Gastrocnemius medialis (tissue), 4 donors: ENCODE measurements at places on chromosomes 2 and 18. TPM values are rescaled to one million over a fixed set of nuclear protein-coding genes. Genes with fewer than 3 reads are reported as not detected.

Gene ZC3H6
- total RNA-seq: 15.1 TPM

Gene CTLA4
- total RNA-seq: not detected

Gene UCN
- total RNA-seq: not detected

Gene PDCD1
- not detected for total RNA-seq

Gene DES
- 28,635 TPM for total RNA-seq

Gene DSG1
- total RNA-seq: not detected

GRCh38 chr2:20050104-20050645 is 1.3 kb downstream of the LAPTM4A start:
- no peaks in the 10 kb centered on the region for H3K27me3 ChIP-seq
- peak overlapping the region; percentile 100 for H3K4me3 ChIP-seq
- H3K27ac ChIP-seq: peak overlapping the region; percentile 95
- no peak for DNase-seq
- no peaks in the 10 kb centered on the region for H3K36me3 ChIP-seq
- H3K4me1 ChIP-seq: peaks cover 42% of the 10 kb centered on the region

DNA sequence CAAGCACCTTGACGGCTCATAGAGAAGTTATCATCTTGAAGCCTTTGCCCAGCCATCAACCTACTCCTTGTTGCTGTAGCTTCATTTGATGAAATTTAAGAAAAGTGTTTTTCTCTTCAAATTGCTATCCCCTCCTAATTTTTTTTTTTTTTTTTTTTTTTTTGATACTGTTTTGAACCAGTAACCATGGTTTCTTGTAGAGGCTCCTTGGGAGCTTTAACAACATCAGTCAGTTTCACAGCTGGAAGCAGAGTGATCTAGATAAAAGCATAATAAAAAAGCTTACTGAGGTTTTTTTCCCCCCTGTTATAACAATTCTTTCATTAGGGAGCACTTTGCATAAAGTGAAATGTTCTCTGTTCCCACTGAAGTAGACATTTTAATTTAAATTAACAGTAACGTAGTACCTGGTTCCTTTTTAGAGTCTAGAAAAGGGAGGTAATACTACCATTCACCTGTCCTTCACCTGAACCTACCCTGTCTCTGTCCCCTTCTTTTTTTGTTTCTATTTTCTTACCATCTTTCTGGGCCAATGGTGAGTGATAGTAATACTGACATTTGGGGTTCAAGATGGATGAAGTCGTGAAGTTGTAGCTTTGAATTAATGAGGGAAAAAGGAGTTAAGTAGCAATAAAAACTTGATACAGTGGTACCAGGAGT is 101.5 kb downstream of the NCOA1 start:
- no peak for DNase-seq
- no peaks in the 10 kb centered on the region for H3K27me3 ChIP-seq
- no peaks in the 10 kb centered on the region for H3K36me3 ChIP-seq
- H3K4me1 ChIP-seq: peaks cover 23% of the 10 kb centered on the region
- no peak overlapping the region for H3K27ac ChIP-seq
- no peak overlapping the region for H3K4me3 ChIP-seq

DNA sequence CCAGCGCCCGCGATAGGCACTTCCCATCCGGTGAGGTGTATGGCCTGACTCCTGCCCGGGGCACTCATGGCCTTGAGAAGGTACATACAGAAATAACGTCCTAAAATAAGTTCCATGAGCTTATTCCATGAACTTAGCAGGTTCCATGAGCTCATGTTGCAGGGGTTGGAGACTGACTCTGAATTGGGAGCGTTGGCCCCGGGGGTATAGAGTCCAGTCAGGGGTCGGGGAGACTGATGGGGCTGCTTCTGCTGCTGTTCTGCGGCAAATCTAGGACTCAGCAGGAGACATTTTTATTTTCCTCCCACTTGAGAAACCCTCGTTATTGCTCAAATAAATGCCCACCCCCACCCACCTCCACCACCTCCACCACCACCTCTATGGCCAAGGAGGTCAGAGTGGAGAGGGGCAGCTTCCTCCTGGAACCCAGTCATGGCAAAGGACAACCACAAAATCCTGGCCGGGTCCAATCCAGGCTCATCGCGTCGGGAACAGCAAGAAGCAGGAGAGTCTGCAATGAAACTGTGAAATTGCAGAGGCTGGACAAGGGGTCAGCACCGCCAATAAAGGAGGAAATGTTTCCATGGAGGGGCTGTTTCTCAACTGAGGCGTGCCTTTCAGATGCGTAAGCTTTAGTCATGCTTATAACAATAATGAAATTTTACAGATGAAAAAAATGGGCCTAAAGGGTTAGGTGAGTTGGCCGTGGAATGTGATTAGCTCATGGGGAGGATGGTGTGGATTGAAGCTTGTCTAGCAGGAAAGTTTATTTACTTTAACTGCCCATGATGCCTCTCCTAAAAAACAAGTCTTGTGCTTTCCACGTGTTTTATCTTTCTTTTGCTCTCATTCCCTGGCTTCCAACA is 136.6 kb upstream of the ALKAL2 start:
- no peaks in the 10 kb centered on the region for H3K27me3 ChIP-seq
- no peak for DNase-seq
- H3K27ac ChIP-seq: no peak overlapping the region
- H3K36me3 ChIP-seq: no peaks in the 10 kb centered on the region
- no peaks in the 10 kb centered on the region for H3K4me1 ChIP-seq

DNA sequence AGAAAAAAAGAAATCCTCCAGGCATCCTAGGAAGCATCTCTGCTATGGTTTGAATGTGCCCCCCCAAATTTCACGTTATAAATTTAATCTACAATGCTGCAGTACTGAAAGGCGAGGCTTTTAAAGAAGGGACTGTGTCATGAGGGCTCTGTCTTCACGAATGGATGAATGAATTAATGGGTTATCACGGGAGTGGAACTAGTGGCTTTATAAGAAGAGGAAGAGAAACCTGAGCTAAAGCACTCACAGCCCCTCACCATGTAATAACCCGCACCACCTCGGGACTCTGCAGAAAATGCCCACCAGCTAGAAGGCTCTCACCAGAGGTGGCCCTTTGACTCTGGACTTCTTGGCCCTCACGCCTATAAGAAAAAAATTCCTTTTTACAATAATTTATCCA is 27.6 kb downstream of the RNU4ATAC start:
- H3K4me1 ChIP-seq: peaks cover 66% of the 10 kb centered on the region
- H3K27me3 ChIP-seq: no peaks in the 10 kb centered on the region
- no peak overlapping the region for H3K4me3 ChIP-seq
- no peaks in the 10 kb centered on the region for H3K36me3 ChIP-seq
- DNase-seq: no peak

DNA sequence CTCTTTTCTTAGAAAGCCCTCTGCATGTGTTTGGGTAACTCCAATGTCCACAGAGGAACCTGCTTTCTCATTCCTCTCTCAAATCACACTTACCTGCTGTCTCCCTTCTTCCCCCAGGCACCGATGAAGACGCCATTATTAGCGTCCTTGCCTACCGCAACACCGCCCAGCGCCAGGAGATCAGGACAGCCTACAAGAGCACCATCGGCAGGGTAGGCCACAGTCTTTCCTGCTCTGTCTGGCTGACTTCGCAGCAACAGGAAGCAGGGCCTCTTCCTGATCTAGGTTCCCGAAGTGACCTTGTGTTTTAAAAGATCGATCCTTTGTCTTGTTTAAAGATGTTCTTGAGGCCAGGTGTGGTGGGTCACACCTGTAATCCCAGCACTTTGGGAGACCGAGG is 25.0 kb upstream of the GMCL1 start:
- H3K27ac ChIP-seq: no peak overlapping the region
- H3K36me3 ChIP-seq: no peaks in the 10 kb centered on the region
- no peaks in the 10 kb centered on the region for H3K27me3 ChIP-seq
- no peaks in the 10 kb centered on the region for H3K4me1 ChIP-seq
- no peak overlapping the region for H3K4me3 ChIP-seq
- no peak for DNase-seq

DNA sequence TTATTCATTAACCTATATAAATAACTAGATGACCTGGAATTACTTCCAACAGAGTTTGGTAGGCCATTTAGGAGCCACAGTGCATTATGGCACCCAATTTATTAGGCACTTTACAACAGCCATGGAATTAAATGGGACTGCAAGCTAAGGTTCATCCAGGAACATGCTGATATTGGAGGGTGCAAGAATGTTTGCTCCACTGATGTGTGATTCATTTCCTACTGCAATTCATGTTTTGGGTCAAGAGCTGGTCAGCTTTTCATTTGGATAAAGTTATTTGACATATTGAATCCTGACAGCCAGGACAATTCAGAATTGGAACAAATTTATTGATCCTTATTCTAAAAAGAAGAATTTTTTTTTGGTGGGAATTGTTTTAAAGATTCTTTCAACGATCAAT is 11.8 kb upstream of the LYPD1 start:
- H3K4me3 ChIP-seq: no peak overlapping the region
- no peaks in the 10 kb centered on the region for H3K4me1 ChIP-seq
- no peak overlapping the region for H3K27ac ChIP-seq
- no peak for DNase-seq

GRCh38 chr18:44945888-44946401 is 265.3 kb downstream of the SETBP1 start:
- H3K4me3 ChIP-seq: no peak overlapping the region
- DNase-seq: no peak
- H3K27me3 ChIP-seq: no peaks in the 10 kb centered on the region
- H3K4me1 ChIP-seq: peaks cover 22% of the 10 kb centered on the region
- H3K27ac ChIP-seq: no peak overlapping the region

GRCh38 chr18:4405965-4406364 is 49.1 kb downstream of the DLGAP1 start:
- H3K4me3 ChIP-seq: no peak overlapping the region
- no peaks in the 10 kb centered on the region for H3K36me3 ChIP-seq
- H3K27ac ChIP-seq: no peak overlapping the region
- DNase-seq: no peak

- H3K36me3 ChIP-seq: no peaks in the 10 kb centered on the region
- H3K4me3 ChIP-seq: no peak overlapping the region
- peaks cover 4% of the 10 kb centered on the region for H3K4me1 ChIP-seq
- no peak overlapping the region for H3K27ac ChIP-seq
Observed at GRCh38 chr18:25176518-25177042, 175.4 kb downstream of the ZNF521 start.

GRCh38 chr2:30910686-30911085 is 103.4 kb upstream of the CAPN13 start:
- H3K4me1 ChIP-seq: no peaks in the 10 kb centered on the region
- no peaks in the 10 kb centered on the region for H3K27me3 ChIP-seq
- H3K4me3 ChIP-seq: no peak overlapping the region
- no peak overlapping the region for H3K27ac ChIP-seq

DNA sequence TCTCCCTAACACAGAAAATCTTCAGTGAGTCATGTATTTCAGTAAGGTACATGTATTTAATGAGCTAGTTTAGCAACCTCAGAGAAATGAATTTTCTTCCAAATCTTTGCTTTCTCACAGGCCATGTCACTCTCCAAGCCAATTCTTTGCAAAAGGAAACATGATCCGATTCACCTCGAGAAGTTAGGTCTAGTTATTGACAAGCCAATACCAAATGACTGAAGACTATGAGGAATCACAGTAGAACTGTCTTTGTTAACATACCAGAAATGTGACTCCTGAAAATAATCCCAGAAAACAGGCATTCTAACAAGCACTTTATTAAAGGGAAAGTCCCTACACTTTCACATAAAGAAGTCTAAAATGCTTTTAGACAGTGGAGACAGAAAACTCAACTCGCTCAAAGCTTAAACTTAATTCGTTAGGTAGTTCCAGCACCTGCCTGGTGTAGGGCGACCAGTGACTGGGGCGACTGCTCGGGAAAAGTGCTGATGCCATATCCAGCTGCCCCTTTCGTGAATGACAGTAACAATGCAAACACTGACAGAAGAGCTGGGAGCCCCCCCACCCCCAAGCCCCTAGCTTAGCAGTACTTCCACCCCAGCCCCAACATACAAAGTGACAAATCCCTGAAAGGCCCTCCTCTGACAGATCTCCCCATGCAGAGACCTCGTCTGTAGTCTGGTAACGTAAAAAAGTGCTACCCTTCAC is 1.8 kb downstream of the MEMO1 start:
- H3K27ac ChIP-seq: peak overlapping the region; percentile 96
- no peaks in the 10 kb centered on the region for H3K36me3 ChIP-seq
- H3K4me1 ChIP-seq: peaks cover 48% of the 10 kb centered on the region
- H3K27me3 ChIP-seq: no peaks in the 10 kb centered on the region
- peak overlapping the region; percentile 92 for H3K4me3 ChIP-seq
